Stromal cell of bone marrow (primary cell): ENCODE measurements at places on chromosomes 6 and 20.

GRCh38 chr6:24831771-24832716 is 33.3 kb upstream of the ARMH2 start:
- DNase-seq = peak; percentile 61

DNA sequence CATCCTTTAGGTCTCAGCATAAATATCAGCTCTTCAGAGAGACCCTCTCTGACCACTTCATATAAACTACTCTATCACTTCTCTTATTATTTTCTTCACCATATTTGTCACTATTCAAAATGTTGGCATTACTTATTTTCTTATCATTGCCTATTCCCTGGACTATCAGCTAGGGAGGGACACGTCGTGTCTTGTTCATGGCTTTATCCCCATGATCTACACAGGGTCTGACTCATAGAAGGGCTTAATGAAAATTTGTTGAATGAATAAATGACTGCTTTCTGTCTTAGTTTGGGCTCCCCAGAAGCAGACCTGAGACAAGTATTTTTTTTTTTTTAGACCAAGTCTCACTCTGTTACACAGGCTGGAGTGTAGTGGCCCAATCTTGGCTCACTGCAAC is 3.0 kb upstream of the CDK5RAP1 start:
- no peak for DNase-seq

- DNase-seq = peak; percentile 78
Observed at GRCh38 chr6:43509984-43510826, at the start of gene LRRC73. LRRC73 (minus strand) TSS chr6:43510346; CDS start chr6:43509785, 561 bp downstream.

DNA sequence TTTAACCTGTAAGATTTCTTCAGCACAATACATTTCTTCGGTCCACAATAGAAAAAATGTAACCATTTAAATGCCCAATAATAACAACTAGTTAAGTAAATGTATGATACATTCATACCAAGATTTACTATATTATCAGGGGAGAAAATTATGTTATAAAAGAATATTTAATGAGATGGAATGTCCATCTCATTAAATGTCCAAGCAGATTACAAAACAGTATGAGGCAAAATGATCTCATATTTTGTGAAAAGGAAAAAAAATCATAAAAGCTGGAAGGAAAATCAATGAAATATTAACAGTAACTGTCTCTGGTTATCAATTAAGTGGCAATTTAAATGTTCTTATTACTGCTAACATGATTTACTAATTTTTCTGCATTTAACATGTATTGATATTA is 10.1 kb upstream of the HEY2 start:
- no peak for DNase-seq

DNA sequence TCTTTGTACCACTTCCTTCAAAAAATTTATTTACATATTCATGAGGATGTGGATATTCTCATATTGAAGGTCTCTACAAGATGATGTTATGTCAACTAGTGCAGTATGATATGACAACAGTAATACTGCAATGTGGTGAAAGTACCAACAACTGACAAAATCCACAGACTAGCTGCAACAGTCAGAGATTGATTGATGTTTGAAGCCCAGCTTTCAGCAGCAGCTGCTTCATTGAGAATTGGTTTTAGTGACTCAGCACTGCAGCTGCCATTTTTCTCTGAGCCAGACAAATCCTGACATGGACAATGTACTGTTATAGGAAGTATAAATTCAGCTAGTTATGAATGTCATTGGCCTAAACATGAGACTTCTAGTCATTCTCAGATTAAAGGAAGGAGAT is 53.8 kb downstream of the PKIB start:
- no peak for DNase-seq

DNA sequence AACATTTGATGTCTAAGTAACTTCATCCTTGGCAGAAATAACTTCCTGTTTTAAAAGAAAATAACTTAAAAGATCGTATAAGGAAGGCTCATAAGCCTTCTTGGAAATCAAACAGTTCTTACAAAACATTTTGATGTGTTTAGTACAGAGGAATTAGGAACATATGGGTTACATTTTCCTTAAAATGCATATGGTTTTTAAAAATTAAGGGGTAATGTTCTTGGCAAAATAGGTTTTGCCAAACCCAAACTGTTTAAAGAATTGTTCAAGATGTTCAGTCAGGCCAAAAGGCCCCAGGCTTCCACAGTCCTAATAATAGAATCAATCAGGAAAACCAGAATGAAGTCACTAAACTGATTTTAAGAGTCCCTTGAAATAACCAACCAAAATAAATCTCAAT is 142.7 kb upstream of the SLC35B3 start:
- no peak for DNase-seq

- DNase-seq = no peak
Observed at GRCh38 chr6:31379850-31380249, 22.9 kb upstream of the HLA-B start.

GRCh38 chr6:140062043-140063020 is 687.9 kb upstream of the CITED2 start:
- DNase-seq = peak; percentile 86

GRCh38 chr6:120304223-120304622 is 954.7 kb upstream of the MAN1A1 start:
- DNase-seq = no peak

GRCh38 chr6:156698239-156699016 is 78.8 kb upstream of the ARID1B start:
- DNase-seq = no peak

DNA sequence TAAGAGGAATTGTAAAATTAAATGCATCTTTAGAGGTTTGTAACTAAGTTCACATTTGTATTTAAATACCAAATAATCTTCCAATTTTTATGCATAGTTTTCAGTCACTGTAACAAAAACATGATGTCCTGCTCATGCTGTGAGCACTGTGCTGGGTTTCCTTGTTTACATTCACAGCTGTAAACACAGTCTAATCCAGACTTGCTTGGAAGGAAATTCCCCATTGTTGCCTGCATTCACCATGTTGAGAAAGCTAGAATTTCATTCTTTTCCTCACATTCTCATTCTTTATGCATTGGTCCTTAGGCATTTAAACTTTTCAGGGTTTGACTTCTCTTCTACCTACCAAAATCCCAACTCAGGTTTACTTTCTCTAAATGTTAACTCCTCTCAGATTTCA is 242.0 kb upstream of the TBX18 start:
- DNase-seq = no peak

DNA sequence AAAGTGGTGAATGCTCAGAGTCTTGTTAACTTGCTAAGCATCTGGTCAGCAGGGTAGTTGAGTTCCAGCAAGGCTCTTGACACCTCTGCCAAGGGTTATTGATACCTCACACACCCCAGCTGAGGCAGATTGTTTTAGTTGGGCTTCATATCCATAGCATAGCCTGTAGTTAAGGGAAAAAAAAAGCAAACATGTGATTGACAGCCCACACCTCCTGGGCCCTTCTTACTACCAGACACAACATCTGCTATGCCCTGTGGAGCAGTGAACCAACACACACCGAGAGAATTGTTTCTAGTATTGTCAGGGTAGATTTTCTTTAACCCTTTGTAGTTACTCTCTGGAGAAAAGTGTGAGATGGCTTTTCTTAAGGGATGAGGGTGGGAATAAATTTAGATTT is 697.0 kb upstream of the POU3F2 start:
- no peak for DNase-seq

GRCh38 chr6:35363293-35363750 is 21.0 kb downstream of the PPARD start:
- DNase-seq = no peak
